ENCODE measurements at places on chromosomes 12 and 14.

GRCh38 chr14:39704594-39704993 is 272.4 kb upstream of the FBXO33 start:
- no peak for DNase-seq

GRCh38 chr12:29794862-29795261 is 11.1 kb upstream of the TMTC1 start:
- no peak for DNase-seq

GRCh38 chr12:58034311-58034710 is 92.9 kb downstream of the ATP23 start:
- no peak for DNase-seq

GRCh38 chr14:52080808-52081755 is 12.2 kb upstream of the NID2 start:
- no peak for DNase-seq

DNA sequence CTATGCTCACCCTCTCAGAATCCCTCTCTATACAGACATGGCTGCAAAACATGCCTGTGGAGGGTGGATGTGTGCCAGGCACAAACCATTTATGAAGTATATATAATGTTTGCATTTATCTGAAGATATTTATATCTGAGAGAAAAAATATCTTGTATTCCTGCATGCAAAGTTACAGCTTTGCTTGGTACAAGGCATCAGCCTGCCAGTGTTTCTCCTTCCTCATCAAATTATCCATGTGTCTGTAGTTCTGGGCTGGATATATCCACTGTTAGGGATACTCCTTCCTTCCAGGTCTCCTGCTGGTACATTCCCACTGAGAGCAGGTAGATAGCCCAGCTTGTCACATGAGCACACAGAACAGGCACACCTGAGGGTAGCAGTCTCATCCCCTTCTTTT is 12.0 kb downstream of the HOXC4 start:
- no peak for DNase-seq

DNA sequence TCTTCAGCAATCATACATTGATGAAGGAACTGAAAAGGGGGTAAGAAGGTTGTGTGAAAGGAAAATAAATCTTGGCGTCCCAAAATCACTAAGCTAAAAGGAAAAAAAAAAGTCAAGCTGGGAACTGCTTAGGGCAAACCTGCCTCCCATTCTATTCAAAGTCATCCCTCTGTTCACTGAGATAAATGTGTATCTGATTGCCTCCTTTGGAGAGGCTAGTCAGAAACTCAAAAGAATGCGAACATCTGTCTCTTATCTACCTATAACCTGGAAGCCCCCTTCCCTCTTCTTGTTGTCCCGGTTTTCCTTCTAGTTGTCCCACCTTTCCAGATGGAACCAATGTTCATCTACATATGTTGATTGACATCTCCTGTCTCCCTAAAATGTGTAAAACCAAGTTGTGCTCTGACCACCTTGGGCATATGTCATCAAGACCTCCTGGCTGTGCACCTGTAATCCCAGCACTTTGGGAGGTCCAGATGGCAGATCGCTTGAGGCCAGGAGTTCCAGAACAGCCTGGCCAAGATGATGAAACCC is 53.1 kb downstream of the RESF1 start:
- DNase-seq: no peak

DNA sequence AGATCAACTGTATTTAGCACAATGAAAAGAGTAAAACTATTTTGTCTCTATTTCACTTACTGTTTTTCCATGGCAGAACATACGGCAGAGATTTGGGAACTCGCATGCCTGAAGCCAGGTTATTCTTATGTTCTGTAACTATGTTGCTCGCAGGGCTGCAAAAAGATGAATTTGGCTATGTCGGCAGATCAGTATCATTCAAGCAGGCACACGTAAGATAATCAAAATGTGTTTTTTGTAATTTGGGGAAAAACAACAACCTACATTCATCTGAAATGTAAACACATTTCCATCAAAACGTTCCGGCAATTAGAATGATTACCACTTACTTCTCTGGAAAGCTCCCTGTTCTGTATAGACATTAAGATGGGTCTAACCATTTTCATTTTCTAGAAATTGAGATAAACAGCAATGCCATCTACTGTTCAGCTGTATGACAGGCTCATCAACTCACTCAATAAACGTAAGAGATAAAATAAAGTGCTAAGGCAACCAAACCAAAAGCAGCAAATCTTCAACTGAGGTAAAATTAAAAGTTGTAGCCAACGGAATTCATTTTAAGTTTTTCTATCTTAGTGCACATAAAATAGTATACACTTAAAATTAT is 13.0 kb downstream of the GTSF1 start:
- no peak for DNase-seq

DNA sequence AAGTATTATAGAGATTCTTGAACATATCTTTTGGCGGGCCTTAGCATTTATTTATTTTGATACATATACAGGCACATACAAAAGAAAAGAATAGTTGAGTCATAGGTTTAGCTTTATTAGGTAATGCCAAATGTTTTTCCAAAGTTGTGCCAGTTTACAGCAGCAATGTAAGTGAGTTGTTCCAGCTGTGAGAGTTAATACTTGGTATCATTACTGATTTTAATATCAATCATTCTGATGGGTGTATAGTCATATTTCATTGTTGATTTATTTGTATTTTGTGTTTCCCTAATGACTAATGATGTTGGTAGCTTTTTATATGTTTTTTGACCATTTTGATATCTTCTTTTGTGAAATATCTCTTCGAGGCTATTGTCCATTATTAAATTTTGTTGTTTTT is 122.4 kb downstream of the MIPOL1 start:
- DNase-seq: no peak

DNA sequence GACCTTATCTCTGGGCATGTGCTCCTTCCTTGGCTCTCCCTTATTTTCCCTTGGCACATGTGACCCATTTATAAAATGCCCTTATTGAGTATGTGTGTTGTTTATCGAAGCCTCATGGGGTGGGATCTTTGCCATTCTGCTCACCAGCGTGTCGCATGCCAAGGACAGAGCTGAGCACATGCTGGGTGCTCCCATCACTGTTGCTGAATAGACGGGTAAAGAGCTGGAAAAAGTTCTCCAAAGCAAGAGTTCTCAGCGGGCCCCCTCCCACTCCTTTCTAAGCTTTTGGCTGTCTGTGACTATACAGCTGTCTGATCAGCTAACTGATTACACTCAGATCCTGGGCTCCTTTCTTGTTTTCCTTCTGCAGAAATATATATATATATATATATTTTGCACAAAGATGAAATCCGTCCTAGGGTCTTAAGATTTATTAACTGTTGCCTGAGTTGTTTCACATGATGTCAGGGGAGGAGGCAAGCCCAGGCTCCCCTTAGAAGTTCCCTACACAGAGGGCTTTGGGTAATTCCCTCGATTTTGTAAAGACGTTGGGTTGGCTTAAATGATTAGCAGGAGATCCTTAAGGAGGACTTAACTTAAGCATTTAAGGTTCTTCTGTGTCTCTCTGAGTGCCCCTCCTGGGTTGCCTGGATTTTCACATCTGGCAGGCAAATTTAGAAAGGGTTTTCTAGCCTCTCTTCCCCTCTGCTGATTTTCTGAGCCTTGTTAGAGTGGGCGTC is 71.6 kb downstream of the TMEM132C start:
- no peak for DNase-seq

- DNase-seq: no peak
Observed at GRCh38 chr12:32353540-32353939, 45.8 kb upstream of the FGD4 start.

DNA sequence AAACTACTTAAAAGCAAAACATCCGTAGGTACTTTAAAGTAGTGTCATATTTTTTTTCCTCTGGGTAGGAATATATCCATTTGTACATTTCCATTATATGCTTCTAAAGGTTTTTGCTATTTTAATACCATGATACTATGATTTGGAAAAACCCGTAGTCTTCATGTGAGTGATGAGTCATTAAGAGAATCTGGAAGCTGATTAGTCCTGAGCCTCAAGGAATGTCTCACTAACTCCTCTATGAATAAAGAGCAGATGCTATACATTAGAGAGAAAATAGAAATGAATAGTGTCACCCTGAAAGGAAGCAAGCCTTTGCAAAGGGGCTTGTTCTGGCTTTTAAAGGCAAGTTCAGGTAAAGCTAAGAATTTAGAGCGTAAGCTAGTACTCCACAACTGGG is 432.1 kb downstream of the CCDC91 start:
- DNase-seq: no peak

DNA sequence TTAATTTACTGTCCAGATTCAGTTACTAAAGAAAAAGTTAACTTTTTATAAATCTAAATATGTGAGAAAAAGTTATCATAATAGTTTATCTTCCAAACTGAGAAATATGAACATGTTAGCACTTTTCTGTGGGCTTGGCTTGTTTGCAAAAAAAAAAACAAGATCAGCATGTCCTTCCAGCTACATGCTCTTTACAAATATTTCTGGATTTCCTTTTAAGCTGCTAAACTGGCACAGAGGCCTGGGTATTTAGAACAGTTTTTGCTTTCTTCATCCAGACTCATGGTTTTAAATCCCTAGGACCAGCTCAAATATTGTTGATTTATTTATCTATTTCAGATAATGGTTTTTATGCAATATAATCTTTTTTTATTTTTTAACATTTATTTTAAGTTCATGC is 1444.5 kb upstream of the FLRT2 start:
- no peak for DNase-seq
